Renal pelvis (tissue), 12 donors: ENCODE measurements at places on chromosomes 16 and 17.

DNA sequence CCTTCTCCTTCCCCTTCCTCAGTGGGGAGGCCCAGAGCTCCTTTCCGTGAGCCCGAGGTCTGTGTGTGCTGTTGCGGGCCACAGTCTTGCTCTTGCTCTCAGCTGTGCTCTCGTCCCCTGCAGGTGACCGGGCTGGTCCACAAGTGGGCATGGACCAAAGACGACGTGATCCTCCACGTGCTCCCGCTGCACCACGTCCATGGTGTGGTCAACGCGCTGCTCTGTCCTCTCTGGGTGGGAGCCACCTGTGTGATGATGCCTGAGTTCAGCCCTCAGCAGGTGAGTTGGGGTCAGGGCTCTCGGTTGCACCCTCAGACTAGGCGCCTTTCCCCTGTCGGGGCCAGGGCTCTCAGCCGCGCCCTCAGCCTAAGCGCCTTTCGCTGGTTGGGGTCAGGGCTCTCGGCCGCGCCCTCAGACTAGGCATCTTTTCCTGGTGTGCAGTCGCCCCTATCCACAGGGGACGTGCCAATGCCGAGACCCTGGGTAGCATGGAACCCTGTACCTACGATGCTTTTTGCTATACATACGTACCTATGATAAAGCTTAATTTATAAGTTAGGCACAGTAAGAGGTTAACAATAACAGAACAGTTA, 8.9 kb downstream of the ACSF3 start:
- DNase-seq: no peak

DNA sequence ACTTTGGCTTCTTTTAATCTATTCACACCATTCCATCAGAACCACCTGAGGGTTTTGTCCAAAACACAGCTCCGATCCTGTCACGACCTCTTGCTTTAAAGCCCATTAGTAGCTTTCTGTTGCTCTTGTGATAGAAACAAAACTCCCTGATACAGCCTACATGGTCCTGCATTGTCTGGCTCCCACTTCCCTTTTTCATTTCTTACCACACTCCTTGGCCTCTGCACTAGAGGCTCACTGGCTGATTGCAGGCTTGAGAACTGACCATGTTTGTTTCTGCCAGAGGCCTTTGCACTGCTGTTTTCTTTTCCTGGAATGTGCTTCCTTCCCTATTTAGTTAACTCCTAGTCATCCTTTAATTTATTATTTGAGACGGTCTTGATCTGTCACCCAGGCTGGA, 23.7 kb downstream of the IST1 start:
- no peak for DNase-seq

DNA sequence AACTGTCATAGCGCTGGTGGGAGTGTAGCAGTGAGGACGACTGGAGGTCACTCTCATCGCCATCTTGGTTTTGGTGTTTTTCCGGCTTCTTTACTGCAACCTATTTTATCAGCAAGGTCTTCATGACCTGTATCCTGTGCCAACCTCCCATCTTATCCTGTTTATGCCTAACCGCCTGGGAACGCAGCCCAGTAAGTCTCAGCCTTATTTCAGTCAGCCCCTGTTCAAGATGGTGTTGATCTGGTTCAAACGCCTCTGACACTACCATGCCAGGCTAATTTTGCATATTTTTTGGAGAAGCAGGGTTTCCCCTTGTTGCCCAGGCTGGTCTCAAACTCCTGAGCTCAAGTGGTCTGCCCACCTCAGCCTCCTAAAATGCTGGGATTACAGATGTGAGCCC, 179.8 kb upstream of the HSBP1 start:
- no peak for DNase-seq

- no peak for DNase-seq
Measured at GRCh38 chr17:27049104-27049784, 244.7 kb upstream of the WSB1 start.

DNA sequence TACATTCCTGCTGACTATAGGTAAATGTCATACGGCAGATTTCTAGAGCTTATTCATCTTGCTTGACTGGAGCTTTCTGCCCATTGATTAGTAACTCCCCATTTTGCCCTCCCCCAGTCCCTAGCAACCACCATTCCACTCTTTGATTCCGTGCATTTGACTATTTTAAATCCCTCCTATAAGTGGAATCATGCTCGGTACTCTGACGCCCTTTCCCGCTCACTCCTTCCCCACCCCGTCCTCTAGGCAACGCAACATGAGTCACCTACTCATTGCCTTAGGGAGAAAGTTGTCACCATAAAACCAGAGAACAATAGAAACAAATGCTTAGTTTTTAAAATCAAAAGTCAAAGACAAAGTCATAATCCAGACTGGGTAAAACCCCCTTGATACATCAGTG, 45.5 kb upstream of the RBBP6 start:
- no peak for DNase-seq

- DNase-seq: no peak
Measured at GRCh38 chr16:49592546-49593423, 219.2 kb downstream of the C16orf78 start.

GRCh38 chr16:82911925-82912324, 285.2 kb downstream of the CDH13 start:
- no peak for DNase-seq

DNA sequence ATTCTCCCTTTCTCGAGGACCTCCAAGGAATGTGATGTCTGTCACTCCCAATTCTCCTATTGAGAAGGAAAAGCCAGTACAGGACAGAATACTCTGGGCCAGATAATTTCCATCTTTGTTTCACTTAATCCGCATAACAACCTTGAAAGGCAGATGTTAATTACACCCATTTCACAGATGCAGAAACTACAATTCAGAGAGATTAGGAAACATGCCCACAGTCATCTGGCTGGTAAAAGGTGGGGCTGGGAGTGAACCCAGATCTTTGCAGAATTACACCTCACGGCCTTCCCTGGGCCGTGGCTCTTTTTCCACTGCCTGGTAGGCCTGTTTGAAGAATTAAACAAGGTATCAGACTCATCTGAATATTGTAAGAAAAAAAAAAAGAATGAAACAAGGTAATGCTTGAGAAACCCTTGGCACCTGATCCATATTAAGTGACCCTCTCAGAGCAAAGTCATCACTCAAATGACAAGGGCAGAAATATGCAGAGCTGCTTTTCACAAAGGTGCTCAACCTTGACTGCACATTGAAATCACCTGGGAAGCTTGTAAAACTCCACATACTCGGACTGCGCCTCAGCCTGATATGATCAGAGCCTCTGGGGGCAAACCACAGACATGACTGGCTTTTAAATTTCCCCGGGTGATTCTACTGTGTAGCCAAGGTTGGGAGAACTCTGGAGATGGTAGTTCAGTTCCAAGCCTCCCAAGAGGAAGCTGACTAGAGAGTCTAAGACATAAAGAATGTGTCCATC, 16.6 kb upstream of the G6PC1 start:
- DNase-seq: no peak

- DNase-seq: no peak
Measured at GRCh38 chr16:26838931-26839330, 227.8 kb upstream of the C16orf82 start.

- peak; percentile 42 for DNase-seq
Measured at GRCh38 chr16:80899809-80900592, 95.6 kb upstream of the CDYL2 start.

GRCh38 chr17:82400206-82400605, 17.9 kb upstream of the HEXD start:
- no peak for DNase-seq

DNA sequence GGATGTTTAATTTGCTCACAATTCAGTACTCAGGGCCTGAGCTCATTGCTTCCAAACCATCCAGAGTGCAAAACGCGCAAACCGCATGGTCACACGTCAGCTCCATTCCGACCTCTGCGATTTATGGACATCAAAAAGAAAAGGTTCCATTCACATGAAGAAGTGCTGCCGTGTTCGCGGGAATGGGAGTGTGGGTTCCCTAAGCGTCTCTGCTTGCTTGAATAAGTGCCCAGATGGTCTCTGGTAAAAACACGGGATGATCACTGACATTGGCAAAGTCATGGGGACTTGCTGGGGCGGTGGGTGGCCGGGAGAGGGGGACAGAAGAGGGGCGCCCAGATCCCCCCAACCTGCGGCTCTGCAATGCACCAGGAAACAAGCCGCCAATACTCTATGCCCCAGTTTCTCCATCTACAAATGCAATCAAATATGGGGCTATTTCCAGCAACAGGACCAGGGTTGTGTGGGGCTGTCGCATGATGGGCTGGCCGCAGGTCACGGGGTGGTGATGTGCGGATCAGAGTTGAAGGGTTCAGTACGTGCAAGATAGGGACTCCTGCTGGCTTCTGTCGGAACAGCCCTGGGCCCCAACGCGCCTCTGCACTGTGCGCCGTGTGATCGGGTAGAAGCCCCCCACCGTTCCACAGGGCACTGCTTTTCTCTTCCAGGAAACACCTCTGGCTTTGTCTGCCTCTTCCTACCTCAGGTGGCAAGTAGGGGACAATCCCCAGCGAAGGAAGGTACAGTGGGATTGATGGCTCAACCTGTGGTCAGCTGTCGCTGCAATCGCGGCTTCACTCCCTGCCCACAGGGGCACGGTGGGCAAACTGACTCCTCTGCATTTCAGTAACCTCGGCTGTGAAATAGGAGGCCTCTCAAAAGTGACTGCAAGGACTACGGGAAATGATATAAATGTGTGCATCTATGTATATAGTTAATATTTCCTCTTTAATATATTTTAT, 11.2 kb downstream of the FOXF1 start:
- no peak for DNase-seq

GRCh38 chr17:21539146-21539545, 153.2 kb upstream of the KCNJ18 start:
- no peak for DNase-seq

- no peak for DNase-seq
Measured at GRCh38 chr17:50359005-50359699, 13.2 kb downstream of the XYLT2 start.

DNA sequence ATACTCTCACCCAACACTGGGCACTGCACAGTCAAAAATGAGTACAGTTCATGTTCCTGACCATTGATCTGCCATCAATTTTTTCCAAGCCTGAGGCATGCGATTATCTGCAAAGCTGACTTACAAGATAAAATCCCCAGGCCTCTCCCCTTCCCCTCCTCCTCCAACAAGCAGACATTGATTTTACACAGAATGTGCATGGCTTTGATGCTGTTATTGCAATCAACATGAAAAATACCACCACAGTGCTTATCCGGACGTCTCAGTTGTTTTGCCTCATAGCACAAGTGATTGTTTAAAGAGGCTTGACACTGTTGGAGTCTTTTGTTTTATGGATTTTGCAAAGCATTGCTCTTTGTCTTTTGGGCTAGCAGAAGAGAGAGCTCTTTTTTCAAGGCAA, 163.8 kb downstream of the TOX3 start:
- no peak for DNase-seq

- DNase-seq: no peak
Measured at GRCh38 chr16:25893332-25893731, 201.6 kb downstream of the HS3ST4 start.

- no peak for DNase-seq
Measured at GRCh38 chr17:48002916-48003416, 32.1 kb downstream of the CDK5RAP3 start.

- DNase-seq: no peak
Measured at GRCh38 chr17:74853669-74854068, 6.0 kb downstream of the GRIN2C start.

- DNase-seq: no peak
Measured at GRCh38 chr17:2061441-2061958, 6.6 kb downstream of the HIC1 start.

DNA sequence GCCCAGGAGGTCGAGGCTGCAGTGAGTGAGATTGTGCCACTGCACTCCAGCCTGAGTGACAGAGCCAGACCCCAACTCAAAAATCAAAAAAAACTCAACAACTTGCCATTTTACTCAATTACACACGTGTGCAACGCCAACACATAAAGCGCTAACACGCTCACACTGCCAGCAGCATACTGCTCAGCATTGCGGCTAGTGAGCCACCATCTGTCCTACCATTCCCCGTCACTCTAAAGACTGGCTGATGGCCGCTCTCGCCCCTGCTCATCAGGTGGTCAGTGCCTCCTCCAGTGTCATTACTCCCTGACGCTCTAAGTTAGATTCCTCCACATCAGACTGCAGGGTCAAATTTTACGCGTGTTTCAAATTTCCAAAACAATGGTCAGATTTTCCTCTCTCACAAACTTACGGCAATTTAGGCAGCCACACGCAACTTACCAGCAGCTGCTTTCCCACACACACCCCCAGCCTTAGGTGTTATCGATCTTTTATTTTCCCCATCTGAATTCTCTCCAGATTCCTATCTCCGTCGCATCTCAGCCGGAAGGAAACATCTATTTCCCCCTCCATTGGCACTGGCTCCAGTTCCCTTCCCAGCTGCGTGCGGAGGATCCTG, 240.8 kb downstream of the C16orf95 start:
- no peak for DNase-seq

- no peak for DNase-seq
Measured at GRCh38 chr17:9228408-9229159, 207.3 kb downstream of the NTN1 start.

- DNase-seq: no peak
Measured at GRCh38 chr16:56279132-56279531, 87.8 kb downstream of the GNAO1 start.

DNA sequence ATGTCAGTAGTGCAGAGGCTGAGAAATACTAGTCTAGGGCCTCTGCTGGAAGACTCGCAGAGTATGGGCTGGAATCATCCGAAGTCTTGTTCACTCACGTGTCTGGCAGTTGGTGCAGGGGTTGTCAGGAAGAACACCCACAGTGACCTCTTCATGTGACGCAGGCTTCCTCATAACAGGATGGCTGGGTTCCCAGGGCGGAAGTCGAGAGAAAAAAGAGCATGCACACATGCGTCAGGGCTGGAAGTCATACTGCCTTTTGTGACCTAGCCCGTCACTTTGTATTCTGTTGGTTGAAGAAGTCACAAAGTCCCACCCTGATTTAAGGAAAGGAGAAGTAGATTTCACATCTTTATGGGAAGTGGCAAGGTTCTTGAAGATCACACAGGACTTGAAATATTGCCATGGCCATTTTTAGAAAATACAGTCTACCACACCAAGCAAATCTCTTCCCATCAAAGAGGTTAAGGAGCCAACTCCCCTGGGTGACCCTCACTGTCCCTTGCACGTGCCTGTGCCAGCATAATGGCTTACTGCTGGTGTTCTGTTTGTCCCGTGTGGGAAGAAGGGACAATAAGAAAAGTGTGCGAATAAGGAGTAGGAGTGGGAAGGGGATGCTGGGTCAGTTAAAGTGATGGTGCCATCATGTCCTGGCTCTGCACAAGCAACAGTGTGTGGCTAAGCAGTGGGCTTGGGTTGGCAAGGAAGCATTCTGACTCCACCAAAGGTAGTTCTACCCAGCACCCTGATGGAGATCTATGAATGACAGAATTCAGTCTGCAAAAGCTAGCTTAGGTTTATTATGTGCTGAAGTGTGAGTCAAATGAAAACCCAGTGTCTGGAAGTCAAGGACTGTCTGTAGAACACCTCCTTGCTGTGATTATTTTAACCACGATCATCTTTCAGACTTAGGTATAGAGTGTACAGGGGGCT, 28.1 kb downstream of the HEATR3 start:
- peak; percentile 9 for DNase-seq
